ENCODE measurements at places on chromosomes 1 and 21.

DNA sequence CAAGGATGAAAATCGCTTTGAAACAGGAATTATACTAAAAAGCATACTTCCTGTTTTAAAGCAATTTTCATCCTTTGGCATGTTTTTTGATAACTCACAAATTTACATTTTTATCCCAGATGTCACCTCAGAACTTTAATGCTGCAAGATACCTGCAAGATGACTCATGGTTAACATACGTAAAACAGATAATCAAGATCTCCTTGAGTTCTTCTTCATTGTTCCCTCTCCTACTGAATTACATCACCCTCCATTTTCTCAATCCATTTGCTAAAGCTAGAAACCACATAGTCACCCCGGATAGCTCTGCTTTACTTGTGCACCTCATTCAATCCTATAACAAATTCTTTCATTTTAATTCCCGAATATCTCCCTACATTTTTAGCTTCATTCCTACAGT lies 1114.2 kb downstream of the PLA2G4A start:
- DNase-seq: no peak

- DNase-seq: no peak
Measured at GRCh38 chr1:22210636-22211035, 67.7 kb upstream of the WNT4 start.

DNA sequence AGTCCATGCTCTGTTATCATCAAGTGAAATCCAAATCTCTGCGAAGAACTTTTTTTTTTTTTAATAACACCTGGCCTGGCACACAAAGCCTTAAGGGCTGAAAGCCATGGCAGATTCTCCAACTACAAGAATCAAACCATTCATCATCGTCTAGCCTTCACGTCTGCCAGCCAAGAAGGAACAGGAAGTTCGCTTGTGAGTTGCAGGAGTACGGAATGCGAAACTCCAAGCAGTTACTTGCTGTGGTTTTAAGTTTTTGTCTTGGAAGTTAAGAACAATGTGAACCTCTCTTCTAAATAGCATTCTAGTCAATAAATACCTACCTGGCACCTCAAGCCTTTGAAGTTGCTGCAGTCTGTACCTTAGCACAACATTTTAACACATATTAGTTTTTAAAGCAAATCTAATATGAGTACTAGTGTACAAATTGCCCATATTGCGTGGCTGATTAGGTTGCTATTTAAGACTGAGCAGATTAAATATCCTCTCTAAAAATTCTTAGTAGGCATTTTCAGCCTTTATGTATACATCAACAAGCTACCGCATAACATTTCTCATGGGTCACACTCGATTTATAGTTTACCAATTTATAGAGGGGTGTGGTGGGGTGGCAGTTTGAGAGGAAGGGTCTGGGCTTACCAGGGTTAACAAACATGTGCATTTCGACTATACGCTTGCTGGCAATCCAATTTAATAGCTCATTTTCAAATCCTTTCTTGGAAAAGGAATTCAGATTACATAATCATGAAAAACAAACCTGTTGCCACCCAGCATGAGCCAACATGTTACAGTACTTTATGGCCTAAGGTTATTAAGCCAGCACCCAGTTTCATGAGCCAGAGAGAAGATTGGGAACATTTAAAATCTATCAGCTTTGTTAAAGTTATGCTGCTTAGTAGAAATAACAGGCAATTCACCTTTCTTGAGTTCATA lies 22.2 kb upstream of the PTPN14 start:
- no peak for DNase-seq

- DNase-seq: no peak
Measured at GRCh38 chr1:172723251-172723650, 64.3 kb downstream of the FASLG start.

All from activated CD4-positive, alpha-beta T cell treated with anti-CD3 and anti-CD28 coated beads for 24 hours (primary cell).